ENCODE measurements at places on chromosomes 7 and 10.

GRCh38 chr7:101164071-101164840 lies 1.1 kb downstream of the VGF start:
- no peak for DNase-seq

- no peak for DNase-seq
Observed at GRCh38 chr10:33125522-33126517, 167.8 kb upstream of the ITGB1 start.

DNA sequence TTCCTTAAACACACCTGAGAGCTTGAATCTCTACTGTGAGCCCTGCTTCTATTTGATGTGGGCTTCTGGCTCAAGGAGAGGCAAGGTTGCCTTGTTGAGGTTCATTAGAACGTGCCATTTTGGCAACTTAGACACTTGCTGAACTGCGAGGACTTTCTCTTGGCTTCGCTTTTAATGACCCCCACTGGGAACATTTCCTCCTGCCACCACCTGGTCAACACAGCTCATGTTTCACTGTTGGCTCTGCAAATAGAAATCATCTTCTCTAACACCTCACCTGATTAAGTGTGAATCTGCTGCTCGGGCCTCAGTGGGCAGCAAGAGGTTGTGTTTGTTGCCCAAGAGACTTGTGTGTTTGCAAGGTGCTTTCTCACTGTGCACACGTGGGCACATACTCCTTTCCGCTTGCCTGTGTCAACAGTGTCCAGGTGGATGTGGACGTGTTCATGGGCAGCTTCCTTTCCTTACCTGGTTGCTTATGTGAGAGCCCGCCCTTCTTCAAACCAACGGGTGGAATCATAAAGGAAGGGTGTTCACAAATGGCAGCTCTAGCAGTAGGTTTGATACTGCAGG lies 147.0 kb downstream of the NRP1 start:
- no peak for DNase-seq

GRCh38 chr10:76089556-76090180 lies 658.2 kb downstream of the LRMDA start:
- DNase-seq: no peak

GRCh38 chr10:14330388-14331061 lies at the start of gene FRMD4A:
TSS of gene FRMD4A (minus strand) at chr10:14330924.
- no peak for DNase-seq

GRCh38 chr7:155805826-155806095 lies 6.5 kb downstream of the SHH start:
- no peak for DNase-seq

DNA sequence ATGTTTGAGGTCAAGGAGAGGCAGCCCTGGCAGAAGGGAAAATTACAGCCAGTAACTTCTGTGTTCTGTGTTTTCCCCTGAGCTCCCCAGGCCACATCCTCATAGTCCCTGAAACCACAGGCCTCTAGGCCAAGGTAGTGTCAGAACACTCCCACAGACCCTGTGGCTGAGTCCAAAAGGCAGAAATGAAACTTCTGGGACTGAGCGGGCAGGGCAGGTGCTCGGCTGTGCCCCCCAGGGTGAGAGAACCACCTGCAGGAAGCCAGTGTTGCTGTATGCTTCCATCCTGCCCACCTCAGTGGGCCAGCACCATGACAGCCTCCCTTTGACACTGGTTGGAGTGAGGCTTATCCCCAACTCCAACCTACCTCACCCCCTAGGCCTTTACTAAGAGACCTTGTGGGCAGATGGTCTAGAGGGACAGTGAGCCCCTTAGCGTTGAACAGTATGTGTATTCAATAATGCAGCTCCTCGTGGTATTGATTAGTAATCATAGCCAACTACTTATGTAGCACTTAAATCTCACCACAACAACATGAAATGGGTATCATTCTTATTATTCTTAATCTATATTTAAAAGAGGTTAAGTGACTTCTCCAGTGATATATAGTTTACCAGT lies 30.3 kb downstream of the PIK3CG start:
- no peak for DNase-seq

- DNase-seq: no peak
Observed at GRCh38 chr10:85527616-85528317, 838.8 kb downstream of the GRID1 start.

DNA sequence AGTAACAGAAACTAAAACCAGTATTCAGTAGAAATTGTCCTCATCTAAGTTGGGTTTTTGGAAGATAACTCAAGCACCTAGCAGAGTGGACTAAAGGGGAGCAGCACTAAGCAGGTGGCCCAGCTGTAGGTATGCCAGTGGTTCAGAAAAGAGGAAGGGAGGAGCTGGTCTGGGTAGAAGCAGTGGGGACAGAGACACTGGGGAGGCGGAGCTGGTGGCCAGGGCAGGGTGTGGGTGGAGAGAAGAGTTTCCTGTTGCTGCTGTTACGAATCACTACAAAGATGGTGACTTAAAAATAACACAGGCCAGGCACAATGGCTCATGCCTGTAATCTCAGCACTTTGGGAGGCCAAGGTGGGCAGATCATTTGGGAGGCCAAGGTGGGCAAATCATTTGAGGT lies 136.2 kb downstream of the WDR11 start:
- DNase-seq: no peak

- no peak for DNase-seq
Observed at GRCh38 chr7:140902303-140902953, 22.3 kb downstream of the BRAF start.

GRCh38 chr7:73512018-73512780 lies 9.9 kb downstream of the BAZ1B start:
- DNase-seq: no peak

DNA sequence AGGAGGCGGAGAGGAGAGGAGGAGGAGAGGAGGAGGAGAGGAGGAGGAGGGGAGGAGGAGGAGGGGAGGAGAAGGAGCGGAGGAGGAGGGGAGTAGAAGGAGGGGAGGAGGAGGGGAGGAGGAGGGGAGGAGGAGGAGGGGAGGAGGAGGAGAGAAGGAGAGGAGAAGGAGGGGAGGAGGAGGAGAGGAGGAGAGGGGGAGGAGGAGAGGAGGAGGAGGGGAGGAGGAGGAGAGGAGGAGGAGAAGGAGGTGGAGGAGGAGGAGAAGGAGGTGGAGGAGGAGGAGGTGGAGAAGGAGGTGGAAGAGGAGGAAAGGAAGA lies 15.5 kb upstream of the CRCP start:
- no peak for DNase-seq

- DNase-seq: no peak
Observed at GRCh38 chr10:106189292-106189691, 975.2 kb downstream of the SORCS1 start.

- DNase-seq: no peak
Observed at GRCh38 chr10:102769375-102770107, 25.8 kb downstream of the WBP1L start.

- DNase-seq: no peak
Observed at GRCh38 chr7:96169439-96169838, 152.5 kb downstream of the SLC25A13 start.

GRCh38 chr7:30566596-30566995 lies 28.1 kb upstream of the GARS1 start:
- DNase-seq: no peak

GRCh38 chr10:122541541-122542002 lies 19.0 kb upstream of the DMBT1 start:
- DNase-seq: no peak

DNA sequence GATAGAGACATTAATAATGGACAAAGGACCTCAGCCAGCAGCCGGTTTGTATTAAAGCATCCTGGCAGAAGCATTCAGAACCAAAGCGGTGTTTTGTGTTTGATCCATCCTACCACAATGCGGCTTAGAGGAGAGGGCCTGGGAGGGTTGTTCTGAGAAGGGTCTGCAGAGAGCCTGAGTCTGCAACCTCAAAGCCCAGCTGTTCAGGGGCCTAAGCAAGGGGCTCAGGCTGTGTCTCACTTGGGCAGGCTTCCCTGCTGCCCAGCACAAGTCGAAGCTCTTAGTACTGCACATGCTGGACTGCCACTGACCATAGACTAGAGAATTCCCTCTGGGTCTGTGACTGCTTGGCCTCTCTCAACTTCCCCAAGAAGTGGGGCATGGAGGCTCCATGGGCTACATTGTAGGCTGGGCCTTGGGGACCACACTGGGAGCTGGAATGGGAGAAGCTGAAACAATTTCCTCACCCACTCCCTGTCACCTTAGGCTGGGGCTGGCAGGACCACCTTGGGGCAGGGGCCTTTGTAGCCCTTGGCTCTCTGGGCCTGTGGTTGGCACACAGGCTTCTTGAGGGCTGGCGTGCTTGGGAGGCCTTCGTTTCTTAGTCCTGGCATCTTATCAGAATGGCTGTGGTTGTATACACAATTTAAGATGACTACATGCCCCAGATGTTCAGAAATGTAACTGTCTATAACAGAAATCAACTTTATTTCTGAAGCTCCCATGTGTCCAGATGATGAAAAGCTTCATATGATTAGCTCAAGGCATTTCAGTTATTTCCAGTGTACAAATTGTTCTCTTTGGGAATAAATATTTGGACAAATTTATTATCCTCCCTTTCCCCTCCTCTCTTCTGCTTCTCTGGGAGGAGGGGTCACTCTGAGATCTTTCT lies 44.5 kb downstream of the LRRC18 start:
- no peak for DNase-seq

GRCh38 chr7:34373940-34374339 lies 284.1 kb upstream of the NPSR1 start:
- no peak for DNase-seq

DNA sequence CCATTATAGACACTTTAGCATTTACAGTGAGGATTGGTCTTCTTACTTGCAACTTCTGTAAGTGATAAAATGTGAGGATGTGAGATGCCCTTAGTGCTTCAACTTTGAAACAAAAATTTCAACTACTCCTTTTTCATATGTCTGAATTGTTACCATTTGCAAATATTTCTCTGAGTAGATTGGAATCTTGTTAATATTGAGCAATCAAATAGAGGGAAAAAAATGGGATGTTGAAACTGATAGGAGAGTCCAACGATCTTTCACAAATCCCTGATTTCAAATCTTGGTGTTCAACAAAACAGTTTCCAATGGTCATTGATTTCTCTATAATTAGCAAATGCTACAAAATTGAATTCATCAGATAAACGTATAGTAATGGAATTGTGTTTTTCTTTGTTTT lies 5.5 kb upstream of the SNX10 start:
- DNase-seq: no peak

DNA sequence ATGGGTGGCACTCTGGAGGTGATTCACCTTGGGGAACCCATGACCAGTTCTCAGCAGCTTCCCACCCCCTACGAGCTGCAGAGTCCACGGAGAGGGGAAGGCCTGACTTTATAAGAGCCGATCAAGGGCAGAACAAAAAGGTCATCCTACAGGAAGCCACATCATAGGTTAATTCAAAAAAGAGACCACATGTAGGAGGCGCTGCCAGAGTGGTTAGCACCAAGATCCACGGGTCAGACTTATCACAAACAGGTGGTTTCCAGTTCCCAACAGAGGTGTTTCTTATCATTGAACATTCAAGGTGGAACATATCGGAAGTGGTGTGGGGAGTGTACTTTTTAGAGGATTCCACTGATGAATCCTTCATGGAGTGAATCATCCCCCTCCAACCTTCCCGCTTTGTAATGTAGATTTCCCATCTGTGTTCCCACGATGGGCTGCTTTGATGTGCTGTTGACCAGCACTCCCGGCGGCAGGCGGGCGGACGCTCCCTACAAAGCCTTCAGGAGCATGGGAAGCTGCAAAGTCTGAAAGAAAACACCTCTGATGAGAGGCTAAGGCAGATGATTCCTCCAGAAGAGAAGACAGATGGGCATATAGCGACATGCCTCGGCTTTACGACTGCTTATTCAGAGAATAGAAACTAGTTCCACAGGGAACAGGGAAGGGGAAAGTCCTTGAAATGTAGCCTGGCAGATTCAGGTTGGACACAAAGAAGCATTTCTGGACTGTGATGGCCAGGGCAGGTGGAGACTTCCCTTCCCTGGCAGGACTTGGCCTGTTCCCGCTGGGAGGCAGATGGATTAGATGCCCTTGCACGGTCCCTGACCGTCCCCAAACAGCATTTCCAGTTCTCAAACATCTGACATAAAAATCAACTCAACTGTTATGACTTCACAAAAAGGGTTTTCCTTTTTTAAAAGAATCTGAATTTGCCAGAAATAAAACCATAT lies 66.5 kb downstream of the AFAP1L2 start:
- no peak for DNase-seq

- DNase-seq: no peak
Observed at GRCh38 chr10:118729641-118730258, 25.0 kb downstream of the CACUL1 start.

GRCh38 chr7:47724335-47724982 lies 142.5 kb upstream of the TNS3 start:
- DNase-seq: no peak

DNA sequence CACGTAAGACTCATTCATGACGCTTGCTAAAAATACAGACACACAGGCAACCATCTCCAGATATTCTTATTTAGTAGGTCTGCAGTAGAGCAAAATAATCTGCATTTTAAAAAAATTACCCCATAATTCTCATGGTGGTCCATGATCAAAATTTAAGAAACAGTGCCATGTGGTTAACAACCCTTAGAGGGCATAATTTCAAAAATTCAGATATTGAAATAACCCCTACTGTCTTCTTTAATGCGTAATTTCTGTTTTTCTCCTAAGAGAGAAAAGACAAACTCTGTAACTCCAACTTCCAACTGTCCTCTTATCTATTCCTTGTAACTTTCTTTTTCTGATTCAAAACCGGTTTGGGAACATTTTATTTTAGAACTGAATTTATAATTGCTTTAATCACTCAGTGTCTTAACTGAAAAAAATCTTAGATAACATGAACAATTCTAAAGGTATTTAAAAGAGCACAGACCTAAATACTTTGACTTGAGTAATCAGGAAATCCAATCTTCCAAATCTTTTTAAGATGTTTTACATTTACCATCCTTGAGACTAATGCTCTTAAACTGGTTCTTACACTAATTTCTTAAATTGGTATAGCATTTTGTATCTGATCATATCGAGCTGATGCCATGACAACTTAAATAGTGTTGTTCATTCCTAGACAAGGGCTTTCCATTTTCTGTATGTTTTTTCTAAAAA lies 148.0 kb downstream of the GALNT11 start:
- DNase-seq: no peak

DNA sequence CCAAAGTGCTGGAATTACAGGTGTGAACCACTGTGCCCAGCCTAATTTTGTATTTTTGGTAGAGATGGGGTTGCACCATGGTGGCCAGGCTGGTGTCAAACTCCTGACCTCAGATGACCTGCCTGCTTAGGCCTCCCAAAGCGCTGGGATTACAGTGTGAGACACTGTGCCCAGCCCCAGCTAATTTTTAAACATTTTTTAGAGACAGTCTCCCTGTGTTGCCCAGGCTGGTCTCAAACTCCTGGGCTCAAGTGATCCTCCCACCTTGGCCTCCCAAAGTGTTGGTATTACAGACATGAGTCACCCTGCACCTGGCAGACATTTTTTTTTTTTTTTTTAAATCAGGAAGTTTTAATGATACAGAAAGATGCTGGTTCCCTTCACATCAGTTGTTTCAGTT lies 15.5 kb downstream of the DENND10 start:
- no peak for DNase-seq

DNA sequence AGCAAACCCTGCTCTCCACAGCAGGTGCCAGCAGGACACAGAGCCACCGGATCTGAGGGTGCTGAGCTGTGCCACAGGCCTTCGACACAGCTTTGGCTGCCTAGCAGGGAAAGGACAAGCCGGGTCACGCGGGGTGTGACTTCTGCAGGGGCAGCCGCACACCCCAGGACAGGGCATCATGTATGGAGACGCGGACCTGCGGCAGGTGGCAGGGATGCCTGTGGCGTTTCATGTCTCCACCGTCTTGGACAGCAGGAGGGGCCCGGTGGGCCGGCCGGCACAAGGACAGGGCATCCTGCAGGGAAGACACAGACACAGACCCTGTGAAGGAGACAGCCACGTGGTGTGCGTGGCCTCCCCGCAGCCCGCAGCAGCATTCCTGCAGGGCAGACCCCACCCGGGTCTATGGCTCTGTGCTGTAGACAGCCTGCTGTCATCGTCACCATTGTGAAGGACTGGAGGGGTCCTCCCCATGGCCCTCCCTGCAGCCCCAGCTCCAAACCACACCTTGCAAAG lies 109.2 kb downstream of the PDGFA start:
- no peak for DNase-seq

All from D721Med (cell line).